AG09309 (cell line): ENCODE measurements at places on chromosomes 6 and 20.

GRCh38 chr6:122408702-122409458, 9.4 kb downstream of the HSF2 start:
- no peak for DNase-seq

GRCh38 chr20:48107560-48107959, 322.3 kb upstream of the SULF2 start:
- DNase-seq = peak; percentile 29

- no peak for DNase-seq
Observed at GRCh38 chr20:44703183-44703925, 11.8 kb upstream of the CCN5 start.

DNA sequence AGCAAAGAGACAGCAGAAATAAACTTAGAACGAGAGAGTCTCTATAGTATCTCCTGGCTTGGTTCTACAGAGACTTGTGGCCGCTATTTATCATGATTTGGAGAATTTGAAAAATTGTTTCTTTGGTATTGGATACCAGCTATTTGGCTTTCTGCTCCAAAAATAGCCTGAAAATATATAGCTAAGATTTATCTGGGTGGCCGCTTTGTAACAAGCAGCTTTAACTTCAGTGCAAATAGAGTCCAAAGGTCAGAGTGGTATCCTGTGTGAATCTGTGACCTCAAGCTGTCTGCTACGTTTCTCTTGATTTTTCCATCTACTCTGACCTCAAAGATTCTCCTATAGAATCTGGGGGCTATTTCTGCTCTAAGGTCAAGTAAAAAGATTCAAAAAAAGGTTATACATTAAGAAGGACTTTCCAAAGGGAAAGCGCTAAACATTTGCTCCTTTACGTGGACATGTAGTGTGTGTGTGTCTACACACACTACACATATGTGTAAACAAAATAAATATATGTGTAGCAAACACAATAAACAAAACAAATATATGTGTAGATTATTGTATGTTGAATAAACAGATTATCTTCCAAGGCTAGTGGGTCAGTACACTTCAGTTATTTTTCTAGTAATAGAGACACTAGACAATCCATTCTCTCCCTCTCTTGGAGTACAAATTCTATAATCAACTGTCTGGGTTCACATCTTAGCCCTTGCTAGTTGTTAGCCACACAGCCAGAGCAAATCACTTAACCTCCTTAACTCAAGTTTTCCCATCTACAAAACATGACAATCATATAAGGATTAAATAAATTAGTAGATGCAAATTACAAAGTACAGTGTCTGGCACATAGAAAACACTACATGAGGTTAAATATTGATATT, 40.8 kb downstream of the CHD6 start:
- no peak for DNase-seq

GRCh38 chr6:55674672-55675071, 95.7 kb upstream of the HMGCLL1 start:
- no peak for DNase-seq

- no peak for DNase-seq
Observed at GRCh38 chr20:8089668-8090067, 42.4 kb upstream of the PLCB1 start.

- DNase-seq = no peak
Observed at GRCh38 chr20:19590382-19590781, 167.7 kb upstream of the RIN2 start.

DNA sequence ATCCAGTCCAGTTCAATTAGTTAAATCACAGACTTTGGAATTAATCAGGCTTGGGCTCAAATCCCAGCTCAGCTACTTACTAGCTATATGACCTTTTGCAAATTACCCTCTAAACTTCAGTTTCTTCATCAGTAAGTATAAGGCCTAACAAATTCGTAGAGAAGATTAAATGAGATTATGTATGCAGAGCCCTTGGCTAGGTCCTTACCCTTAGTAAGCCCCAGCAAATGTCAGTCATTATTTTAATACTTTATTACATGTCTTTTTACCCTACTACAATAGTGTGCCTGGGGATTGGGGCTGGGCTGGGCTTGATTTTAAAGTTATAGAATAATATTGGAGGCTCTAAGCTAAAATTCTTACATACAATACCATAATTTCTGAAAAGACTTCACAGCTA, 326.1 kb upstream of the PREP start:
- DNase-seq = no peak

DNA sequence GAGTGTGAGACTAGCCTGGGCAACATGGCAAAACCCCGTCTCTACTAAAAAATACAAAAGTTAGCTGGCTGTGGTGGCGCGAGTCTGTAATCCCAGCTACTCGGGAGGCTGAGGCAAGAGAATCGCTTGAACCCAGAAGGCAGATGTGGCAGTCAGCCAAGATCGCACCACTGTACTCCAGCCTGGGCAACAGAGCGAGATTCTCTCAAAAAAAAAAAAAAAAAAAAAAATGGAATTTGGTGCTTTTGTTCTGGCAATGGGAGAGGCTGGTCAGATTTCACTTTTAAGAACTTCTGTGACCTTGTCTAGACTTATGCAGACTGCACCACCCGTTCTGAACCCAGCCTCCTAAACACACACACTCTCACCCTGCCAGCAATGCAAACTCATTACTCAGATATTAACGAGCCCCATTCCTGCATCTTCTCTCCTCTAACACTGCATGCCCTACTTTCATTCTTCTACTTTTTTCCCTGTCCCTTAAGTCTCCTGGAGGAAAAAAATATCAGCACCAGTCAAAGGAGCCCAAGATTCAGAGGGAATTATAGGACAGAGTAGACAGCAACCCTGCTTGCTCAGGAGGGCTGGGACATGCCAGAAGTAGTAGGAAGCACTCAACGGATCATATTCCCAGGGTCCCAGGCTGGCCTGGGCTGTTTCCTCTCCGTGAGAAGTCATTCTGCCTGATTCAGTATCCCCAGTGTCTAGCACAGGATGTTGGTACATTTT, 4.4 kb downstream of the MOCS1 start:
- peak; percentile 46 for DNase-seq

DNA sequence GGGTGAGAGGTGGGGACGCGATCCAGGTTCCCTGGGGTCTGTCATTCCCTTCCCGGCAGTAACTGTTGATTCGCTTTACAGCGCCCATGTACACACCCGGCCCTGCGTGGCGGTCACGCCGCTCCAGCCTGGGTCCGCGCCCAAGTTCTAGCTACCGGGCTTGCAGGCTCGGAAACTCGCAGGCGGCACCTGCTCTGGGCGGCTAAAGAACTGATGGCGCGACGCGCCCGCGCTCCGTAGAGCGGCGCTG, 1.4 kb upstream of the POU3F2 start:
- DNase-seq = no peak

DNA sequence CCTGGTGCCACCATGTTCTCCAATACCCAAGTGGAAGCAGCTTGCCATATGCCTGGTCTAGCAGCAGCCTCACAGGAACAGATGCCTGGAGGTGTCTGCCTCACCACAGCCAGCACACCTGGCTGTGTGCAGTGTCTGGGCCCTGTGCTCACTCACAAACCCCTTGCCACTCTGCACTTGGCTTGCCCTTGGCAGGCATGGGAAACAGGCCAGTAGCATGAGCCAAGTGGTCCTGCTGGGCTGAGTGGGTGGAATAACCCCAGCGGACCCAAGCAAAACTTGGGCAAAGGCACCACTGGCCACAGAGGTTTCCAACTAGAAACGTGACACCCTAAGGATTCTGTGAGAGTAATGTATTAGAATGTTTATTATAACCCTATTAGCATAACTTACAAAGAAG, 600.5 kb upstream of the GJE1 start:
- DNase-seq = no peak

DNA sequence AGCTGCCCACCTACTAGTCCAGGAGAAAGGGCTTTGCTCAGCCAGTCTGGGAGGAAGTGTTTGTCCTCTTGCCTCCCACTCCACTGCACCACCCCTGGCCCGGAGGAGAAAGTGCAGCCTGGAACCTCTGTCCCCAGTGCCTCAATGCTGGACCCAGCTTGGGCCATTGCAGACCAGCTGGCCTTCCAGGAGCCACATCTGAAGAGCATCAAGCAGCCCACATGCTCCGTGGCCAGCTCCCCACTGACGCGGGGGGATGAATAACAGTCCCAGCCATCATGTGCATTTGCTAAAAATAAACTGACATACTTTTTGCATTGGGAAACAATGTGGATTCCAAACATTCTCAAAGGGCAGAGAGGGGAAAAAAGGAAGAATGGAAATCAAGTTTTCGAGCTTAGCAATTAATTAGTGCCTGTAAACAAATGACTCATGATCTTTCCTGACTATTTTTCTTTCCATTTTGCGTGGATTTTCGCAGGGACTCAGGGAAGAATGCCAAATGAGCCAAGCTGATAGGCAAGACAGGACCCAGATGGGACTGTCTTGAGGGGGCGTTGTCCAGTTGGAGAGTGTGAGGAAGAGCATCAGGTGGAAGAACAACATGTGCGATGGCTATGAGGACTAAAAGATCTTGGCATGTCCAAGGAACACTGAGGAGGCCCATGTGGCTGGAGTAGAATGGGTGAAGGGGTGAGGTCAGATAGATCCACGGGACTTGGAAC, 34.1 kb downstream of the CEBPB start:
- DNase-seq = peak; percentile 89

DNA sequence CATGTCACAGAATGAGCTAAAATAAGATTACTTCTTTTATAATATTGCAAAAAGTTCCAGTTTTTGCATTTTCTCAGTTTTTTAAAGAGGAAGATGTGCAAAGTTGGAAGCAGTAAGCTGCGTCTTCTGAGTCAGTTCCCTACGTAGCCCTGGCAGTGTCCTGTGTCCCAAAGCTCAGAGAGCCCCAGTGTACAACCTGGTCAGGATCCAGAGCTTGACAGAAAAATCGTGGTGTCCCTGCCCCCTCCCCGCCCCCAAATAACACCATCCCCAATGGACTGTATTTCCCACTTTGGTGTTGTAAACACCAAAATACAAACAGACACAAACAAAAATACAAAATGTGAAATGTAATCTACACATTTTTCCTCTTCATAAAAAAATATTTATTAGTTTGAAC, 4.6 kb downstream of the SLC2A4RG start:
- no peak for DNase-seq

- no peak for DNase-seq
Observed at GRCh38 chr6:13715444-13715883, 3.8 kb upstream of the RANBP9 start.

DNA sequence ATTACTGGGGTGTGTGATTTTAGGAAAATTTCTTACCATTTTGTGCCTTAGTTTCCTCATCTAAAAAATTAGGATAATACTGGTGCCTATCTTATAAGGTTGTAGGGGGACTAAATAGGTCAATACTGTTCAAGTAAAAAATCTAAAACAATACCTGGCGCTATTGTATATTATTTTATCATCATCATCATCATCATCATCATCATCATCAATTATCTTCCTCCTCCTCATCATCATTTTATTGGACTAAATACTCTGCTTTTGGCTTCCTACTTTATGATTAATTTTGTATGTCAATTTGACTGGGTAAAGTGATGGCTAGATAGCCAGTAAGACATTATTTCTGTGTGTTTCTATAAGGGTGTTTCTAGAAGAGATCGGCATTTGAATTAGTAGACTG, 435.5 kb downstream of the DHX35 start:
- no peak for DNase-seq

- DNase-seq = no peak
Observed at GRCh38 chr20:25622450-25623224, 1.2 kb downstream of the NANP start.

- no peak for DNase-seq
Observed at GRCh38 chr20:25032478-25033264, 25.3 kb downstream of the ACSS1 start.

DNA sequence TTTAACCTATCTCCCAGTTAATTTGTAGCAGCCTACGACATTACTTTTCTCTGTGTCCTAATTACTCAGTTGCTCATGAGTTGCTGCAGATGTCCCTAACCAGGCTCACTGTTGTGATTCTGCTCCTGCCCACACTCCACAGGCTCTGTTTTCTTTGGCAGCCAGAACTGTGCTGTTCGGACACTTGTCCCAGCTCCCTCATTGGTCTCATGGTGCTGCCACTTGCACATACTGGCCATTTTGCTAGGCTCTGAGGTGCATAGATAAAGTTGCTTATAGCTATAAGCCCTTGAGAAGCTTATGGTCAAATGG, 55.0 kb downstream of the NOX3 start:
- no peak for DNase-seq

- DNase-seq = no peak
Observed at GRCh38 chr6:108836061-108836460, 12.2 kb upstream of the ARMC2 start.

GRCh38 chr20:38418509-38419204, 16.5 kb downstream of the SNHG17 start:
- no peak for DNase-seq

DNA sequence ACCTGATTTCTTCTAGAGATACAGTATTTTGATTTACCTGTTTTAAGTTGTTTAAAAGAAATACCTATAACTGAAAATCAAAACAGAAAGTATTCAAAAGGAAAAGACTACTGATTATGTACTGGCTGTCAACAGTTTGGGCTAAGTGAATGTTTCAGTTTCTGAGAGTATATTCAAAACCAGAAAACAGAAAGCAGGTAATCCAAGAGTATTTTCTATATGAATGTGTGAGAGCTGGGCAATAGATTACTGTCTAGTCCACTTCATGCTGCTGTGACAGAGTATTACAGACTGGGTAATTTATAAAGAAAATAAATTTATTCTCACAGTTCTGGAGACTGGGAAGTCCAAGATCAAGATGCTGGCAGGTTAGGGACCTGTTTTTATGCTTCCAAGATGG, 261.0 kb downstream of the ARHGAP18 start:
- DNase-seq = no peak

DNA sequence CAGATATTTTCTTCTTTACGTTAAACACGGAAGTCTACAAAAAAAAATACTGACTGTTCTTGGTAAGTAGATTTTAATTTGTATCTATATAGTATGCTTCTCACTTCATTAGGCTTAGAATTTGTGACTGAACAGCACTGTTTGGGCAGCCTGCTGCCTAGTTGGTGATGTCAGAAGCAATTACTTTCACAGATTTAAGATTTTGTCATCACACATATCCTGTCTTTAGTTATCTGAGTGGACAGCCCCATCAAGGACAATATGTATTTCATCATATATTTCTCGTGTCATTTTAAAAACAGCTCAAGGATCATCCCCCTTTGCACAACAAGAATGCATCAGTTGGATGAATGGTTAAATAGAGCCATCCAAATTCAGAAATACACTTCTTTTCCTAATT, 338.4 kb upstream of the CITED2 start:
- DNase-seq = no peak

DNA sequence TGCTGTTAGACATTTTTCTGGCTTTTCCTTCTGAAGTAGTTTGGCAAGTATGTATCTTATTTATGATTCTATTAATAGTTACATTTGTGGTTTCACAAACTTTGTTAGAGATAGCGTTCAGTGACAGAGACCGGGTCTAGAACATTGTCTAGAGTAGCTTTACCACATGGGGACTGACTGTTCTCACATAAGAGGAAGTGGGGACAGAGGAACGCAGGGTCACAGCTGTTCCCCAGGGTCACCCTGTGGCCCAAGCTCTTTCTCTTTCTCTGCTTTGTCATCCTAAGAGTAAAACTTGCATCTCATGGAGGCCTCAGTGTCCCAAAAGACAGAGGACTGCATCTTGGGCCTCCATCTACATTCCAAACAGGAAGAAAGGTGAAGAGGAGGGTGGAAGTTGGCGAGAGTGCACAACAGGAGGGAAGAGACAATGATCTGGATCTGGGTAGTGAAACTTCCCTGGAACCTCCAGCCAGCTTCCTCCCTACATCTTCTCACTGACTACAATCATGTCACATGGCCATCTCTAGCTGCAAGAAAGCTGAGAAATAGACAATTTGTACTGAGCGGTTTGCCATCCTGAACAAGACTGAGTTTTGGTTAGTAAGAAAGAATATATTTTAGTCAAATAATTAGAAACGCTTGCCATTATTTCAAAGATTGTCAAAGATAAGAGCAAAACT, 645.8 kb upstream of the ARID1B start:
- DNase-seq = no peak
